ENCODE measurements at places on chromosomes 7 and 10.

DNA sequence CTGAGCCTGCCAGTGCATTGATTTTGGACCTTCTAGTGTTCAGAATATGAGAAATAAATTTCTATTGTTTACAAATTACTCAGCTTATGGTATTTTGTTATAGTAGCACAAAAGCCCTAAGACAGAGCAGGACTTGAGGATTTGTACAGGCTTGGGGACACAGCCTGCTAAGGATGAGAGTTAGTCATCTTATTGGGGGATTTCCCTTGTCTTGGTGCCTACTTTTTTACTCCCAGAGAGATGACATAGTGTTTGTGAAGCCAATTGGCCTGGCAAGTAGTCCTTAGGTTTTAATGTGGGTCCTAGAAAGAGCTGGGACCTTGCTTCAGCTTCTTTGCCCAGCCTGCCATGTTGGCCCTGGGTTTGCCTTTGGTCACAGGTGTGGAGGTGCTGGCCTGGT is 364.0 kb downstream of the REEP3 start:
- DNase-seq: no peak

DNA sequence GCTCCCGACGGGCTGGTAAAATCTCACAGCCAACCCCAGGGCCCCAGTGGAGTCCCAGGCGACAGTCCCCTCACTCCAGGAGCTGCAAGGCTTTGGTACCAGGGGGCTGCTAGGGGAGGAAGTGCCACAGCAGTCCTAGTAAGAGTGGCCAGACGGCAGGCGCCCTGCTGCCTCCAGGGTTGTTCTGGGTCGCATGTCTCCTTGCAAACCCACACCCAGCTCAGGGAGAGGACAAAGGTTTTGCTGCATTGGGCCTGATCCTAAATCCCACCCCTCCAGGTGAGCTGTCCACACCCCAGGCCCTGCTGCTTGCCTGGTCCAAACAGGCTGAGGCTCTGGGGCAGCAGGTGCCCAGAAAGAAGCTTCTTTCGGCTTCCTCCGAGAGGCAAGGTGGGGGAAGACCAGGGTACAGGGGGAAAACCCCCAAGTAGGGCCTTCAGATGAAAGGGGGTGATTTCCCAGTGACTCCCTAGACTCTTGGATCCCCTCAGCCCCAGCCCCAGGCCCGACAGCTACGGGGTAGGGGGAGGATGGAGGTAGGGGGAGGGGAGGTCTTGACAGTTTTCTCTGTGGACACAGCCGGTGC is 4.2 kb upstream of the KCP start:
- DNase-seq: no peak

GRCh38 chr7:24982917-24983316 is 2.9 kb upstream of the OSBPL3 start:
- DNase-seq: no peak

DNA sequence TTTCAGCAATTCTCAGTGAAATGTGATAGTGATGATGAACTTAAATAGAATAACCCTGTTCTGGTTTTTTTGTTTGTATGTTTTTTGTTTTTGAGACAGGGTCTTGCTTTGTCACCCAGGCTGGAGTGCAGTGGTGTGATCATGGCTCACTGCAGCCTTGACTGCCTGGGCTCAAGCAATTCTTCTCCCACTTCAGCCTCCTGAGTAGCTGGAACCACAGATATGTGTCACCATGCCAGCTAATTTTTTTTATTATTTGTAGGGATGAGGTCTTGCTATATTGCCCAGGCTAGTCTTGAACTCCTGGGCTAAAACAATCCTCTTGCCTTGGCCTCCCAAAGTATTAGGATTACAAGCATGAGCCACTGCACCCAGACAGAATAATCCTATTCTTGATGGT is 14.3 kb upstream of the COL17A1 start:
- no peak for DNase-seq

DNA sequence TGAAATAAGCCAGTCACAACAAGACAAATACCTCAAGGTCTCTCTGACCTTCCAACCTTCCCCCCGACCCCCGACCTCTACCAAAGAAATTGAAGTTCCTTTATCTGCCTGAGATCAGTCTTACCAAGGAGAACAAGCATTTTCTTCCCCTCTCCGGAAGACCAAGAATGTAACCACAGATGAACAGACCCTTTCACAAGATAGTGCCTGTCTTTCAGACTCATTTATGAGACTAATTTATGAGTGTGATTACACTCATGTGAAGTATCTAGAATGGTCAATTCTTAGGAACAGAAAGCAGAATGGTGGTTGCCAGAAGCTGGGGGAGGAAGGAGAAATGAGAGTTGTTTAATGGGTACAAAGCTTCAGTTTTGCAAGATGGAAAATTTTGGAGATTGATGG is 108.9 kb upstream of the MKLN1 start:
- no peak for DNase-seq

DNA sequence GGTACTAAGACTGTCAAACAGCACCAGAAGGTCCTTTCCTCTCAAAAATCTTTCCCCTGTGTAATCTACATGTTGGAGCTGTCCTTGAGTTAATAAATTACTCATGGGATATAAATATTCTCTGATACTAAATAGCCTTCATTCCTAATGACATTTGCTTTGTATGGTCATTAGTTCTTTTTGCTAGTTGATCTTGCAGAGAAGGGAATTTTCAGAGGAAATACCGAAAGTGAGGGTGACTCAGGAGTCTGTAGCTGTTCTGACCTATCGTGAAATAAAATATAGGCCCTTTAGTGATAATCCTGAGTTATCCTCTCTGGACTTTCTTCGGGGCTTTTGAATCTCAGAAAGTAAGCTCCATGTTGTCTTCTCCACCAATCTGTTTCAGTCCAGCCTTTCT is 19.4 kb upstream of the CLDN12 start:
- DNase-seq: no peak

DNA sequence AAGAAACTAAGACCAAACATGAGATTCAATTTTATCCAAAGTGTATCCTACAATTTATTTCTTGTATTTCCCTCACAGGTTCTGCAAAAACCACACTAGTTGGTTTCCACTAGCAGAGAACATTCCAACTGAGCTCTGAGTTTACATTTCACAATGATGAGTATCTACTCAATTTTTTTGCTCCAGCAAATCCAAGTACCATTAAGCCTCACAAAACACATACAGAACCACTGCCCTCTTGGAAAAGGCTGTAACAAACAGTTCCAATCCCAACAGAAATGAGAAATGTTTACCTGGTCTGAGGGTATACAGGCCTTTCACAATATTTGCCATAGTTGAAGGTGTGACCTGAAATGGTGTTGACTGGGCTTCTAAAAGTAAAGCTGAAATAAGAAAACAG is 59.9 kb downstream of the CACUL1 start:
- no peak for DNase-seq

GRCh38 chr7:685540-685939 is 41.0 kb upstream of the DNAAF5 start:
- no peak for DNase-seq

- no peak for DNase-seq
Measured at GRCh38 chr7:3862774-3863173, 561.7 kb downstream of the SDK1 start.

DNA sequence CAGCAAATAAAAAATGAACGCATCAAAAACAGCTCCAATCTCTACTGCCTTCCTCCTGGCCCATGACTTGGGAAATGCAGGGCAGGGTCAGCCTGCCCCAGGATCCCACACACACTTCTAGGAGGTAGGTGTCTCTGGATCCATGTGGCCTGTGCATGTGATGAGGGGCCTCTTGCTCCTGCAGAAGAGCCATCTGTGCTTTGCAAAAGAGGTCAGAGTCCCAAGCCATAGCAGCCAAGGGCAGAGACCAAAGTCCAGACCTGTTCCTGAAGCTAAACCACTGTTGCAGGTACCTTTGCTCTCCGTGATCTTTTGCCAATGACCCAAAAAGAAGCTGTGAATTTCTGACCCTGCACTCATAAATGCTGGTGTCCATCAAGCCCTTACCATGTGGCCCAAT is 57.1 kb downstream of the KCNMA1 start:
- no peak for DNase-seq
